T-helper 9 cell (primary cell): ENCODE measurements at places on chromosomes 12 and 14.

DNA sequence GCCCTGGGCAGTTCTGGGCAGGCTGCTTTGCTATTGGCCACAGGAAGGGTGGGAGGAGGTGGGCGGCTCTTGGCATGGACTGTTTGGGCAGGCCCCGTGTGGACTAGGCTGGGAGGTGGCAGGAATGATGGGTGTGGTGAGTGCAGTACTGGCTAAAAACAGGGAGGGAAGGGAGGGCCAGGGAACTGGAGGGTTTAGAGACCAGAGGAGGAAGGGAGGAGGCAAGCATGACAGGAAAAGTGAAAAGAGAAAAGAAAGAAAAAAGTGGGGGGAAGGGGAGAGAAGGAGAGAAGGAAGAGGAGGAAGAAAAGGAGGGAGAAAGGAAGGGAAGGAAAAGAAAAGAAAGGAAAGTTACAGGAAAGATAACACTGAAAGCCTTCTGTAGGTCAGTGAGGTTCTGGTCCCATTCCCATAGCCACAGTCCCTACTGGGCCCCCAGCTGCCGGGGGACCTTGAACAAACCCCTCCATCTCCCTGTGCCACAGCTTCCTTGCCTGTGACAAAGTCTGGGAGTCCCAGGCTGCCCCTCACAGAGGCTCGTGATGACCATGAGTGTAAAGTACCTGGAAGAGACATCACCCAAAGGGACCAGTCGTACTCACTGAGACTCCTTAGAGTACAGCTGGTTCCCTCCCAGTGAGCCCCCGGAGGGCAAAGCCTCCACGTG lies 1.1 kb upstream of the C14orf132 start:
- DNase-seq = no peak

- no peak for DNase-seq
Observed at GRCh38 chr14:39568809-39569538, 136.7 kb upstream of the FBXO33 start.

DNA sequence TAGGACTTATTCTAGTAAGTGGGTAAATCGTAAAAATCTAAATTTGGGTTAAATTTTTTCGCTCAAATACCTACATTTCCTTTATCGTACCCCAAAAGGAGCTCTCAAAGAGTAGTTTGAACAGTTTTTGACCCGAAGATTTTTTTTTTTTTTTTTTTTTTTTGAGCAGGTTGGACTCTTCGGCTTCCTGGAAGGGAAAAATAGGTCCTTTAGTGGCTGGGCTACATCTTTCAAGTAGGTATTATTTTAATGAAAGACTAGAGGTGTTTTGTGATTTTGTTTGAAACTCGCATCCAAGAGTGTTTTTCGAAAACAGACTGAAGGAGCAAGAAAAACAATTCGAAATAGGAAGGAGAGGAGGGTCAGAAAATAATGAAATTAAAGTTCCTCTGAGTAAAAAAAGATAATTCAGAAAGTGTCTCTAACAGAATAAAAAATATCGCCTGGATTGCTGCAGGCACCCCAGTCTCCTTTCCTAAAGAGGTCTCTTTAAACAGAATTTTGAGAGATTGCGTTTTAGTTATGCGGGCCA lies 6.0 kb downstream of the CDKN1B start:
- no peak for DNase-seq

DNA sequence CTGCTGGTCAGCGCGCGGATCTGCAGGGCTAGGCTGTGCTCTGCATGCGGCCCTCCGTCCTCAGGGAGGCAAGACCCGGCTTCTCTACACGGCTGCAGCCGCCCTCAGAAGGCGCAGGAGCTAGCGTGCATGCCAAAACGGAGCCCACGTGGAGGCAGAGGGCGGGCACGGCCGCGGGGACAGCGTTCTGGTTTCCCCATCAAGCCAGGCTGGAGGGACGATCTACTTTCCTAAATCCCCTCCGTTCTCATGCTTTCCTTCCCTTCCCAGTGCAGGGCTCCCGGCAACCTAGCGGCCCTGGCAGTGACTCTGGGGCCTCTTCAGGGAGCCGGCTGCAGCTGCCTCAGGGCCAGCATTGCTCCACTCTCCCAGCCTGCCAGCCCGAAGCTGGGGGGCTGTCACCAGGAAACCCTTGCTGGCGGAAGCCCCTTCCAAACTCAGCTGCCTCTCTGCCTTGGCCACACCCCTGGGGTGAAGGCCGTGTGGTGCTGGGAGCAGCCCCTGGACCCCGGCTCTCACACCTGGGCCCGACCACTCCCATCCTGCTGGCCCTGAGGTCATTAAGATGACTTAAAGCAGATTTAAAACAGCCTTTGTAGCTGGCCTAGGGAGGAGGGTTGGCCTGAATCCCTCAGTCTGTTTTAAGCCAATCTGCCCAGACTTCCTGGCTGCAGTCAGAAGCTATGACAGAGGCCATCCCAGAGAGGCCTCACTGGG lies 9.2 kb upstream of the GOLGA3 start:
- DNase-seq = no peak

DNA sequence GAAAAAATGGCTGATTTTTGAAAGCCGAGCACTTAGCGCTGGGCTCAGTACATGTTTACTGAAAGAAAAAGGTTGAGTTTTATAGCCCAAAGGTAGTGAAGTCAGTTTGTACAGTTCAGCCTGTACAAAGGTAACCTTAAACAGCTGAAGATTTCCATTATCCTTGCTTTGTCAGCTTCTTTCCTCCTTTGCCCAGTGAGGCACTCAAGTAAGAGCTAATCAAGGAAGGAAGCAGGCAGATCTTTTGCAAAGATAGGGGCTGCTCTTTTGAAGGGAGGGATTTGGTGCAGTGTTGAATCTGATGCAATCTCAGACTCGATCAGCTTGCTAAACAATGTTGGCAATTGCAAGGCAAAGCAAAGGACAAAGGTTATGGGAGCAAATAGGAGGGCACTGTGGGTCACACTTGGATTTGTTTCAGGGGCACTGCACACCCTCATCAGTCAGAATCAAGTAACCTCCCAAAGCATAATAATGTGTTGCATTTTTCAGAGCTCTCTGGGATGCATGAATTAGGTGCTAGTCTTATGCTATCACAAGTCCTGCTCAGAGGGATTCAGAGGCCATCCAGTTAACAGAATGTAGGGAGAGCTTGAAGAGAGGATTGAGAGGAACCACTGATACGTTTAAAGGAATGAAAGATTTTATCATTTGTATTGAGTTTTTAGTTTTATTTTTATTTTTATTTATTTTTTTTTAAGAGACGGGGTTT lies 44.4 kb downstream of the ANO6 start:
- no peak for DNase-seq

DNA sequence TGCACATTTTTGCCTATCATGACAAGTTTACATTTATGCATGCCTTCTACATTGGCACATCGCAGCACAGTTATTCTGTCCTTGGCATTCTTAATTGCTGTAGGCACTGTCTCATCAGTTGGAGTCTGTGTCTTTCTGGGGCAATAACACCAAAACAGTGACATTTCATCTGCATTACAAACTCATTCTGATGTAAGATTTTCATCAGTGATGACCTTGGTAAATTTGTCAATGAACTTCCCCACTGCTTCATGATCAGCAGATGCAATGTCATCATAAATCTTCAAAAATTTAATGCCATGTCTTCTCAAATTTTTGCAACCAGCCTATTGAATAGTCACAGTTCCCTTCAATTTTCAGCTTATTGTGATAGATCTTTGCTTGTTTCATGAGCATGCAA lies 85.5 kb downstream of the CAPZA3 start:
- no peak for DNase-seq

GRCh38 chr14:69663300-69663643 lies 51.9 kb downstream of the SUSD6 start:
- DNase-seq = no peak

DNA sequence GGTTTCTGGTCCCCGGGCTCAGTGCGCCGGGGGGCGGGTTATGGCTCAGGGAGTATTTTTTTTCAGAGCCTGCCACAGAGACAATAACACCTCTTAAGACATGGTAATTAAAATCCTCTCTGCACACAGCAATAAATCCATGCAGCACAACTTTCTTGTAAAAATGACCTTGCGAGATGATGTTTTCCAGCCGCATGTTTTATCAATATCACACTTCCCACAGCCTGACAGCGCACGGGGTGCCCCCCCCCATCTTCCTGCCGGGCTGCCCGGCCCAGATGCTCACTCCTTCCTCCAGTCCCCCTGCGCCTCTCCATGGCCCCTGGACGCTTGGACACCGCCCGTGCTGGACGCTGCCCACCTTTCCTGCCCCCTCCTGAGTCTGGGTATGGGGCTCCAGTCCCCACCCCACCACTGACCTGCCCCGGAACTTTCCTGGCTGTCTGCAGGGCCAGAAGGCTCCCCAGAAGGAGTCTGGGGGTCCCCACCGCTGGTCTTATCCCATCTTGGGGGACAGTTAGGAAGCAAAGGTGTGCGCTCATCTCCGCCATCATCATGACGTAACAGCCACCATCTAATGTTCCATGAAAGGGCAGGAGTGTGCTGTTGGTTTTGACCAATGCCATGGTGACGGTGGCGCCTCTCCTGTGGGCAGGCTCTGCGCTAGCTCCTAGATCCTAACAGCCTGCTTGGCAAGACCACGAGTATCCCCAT lies 182.9 kb downstream of the KIF26A start:
- DNase-seq = no peak

- no peak for DNase-seq
Observed at GRCh38 chr12:99772274-99772673, 124.7 kb downstream of the GARIN6 start.

GRCh38 chr12:65965358-65965757 lies 141.1 kb downstream of the HMGA2 start:
- DNase-seq = no peak

GRCh38 chr12:499837-500458 lies 40.2 kb downstream of the B4GALNT3 start:
- DNase-seq = no peak
